DMS53 (cell line): ENCODE measurements at places on chromosomes 13 and 19.

- DNase-seq, result peak; percentile 11
Observed at GRCh38 chr19:6761053-6761676, 6.1 kb downstream of the SH2D3A start.

- DNase-seq, result no peak
Observed at GRCh38 chr19:23002690-23003422, at the start of gene ZNF728. Gene ZNF728 (minus strand): TSS chr19:23003176. CDS start chr19:23003030, 146 bp downstream.

DNA sequence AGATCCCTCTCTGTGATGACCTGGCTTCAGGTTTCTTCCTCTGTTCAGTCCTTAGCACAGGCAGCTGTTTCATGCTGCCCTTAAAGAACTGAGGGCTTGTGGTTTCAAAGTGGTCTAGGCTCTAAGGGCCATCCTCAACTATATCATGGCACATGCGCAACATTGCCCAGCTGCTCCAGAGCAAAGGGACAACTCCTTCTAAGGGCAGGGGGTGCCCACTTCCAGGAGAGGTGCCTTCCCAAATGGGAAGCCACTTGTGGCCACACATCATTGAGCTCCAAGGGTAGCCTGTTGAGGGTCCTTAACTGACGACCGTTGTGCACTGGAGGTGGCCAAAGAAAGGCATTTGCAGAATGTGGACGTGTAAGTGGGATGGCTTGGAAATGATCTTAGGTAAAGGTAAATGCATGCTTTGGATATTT is 7.3 kb downstream of the GPR183 start:
- no peak for DNase-seq

DNA sequence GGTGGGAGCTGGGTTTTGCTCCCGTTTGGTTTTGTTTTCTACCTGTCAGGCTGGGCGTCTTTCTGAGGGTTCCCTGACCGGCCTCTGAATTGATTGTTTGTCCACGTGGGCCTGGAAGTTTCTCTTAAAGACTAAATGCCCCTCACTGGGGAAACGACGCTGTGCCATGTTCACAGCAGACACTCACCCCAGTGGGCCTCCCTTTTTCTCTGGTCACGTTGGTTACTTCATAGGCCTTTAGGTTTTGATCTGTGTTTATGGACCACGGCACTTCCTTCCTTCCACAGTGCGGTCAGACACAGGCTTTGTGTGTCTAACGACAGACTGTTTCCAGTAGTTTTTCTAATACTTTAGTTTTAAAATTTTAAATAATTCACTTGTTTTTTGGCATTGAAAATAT is 20.1 kb upstream of the NDUFS7 start:
- DNase-seq, result no peak

- DNase-seq, result no peak
Observed at GRCh38 chr13:93480553-93481106, 254.0 kb downstream of the GPC6 start.
